ENCODE measurements at places on chromosomes 13 and 19.

GRCh38 chr19:47313754-47314295 lies 4.2 kb downstream of the C5AR1 start:
- no peak for DNase-seq

GRCh38 chr13:39976481-39976880 lies 321.0 kb downstream of the COG6 start:
- DNase-seq: no peak

DNA sequence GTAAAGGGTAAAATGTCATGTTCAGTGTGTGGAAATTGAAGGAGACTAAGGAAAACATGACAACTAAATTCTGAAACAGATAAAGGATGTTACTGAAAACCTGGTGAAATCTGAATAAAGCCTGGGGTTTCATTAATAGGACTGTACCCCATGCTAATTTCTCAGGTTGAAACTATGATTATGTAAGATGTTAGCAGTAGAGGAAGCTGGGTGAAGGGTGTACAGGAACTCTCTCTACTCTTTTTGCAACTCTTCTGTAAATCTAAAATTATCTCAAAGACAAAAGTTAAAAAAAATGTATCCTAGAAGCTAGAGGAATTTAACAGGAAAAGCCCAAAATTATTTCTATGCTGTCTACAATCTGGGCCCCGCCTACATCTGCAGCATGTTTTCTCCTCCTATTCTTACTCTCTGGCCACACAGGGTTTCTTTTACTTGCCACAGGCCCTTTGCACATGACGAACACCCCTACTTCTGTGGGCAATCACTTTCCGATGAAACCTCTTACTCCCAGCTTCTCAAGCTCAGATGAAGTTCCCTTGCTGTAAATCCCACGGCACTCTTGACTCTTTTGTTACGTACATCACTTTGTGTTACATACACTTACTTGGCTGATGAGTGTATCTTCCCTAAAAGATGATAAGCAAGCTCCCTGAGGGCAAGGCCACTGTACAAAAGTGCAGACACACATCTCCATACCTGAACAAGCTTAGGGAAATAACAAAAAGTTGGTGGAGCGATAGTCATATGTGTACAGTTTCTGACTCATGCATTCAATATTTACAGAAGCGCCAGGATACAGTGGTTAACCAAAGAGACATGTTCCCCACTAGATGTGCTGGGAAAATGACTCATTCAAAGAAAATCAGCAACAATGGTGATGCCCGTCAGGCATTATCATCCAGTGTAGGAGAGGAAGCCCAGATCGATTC lies 32.6 kb downstream of the RUBCNL start:
- no peak for DNase-seq

- no peak for DNase-seq
Measured at GRCh38 chr13:41416276-41416675, 41.1 kb upstream of the RGCC start.
